ENCODE measurements at places on chromosomes 1 and 21.
A peak's percentile ranks its signal among the peaks of the same experiment; 100 is the strongest.

GRCh38 chr1:218760601-218761570 is 412.8 kb upstream of the LYPLAL1 start:
- no peak for DNase-seq

- no peak for DNase-seq
Observed at GRCh38 chr1:152806576-152806975, at the start of gene LCE1C. Gene LCE1C, minus strand, starts transcription at chr1:152806651. Its CDS starts 1,173 bp downstream, at chr1:152805478.

DNA sequence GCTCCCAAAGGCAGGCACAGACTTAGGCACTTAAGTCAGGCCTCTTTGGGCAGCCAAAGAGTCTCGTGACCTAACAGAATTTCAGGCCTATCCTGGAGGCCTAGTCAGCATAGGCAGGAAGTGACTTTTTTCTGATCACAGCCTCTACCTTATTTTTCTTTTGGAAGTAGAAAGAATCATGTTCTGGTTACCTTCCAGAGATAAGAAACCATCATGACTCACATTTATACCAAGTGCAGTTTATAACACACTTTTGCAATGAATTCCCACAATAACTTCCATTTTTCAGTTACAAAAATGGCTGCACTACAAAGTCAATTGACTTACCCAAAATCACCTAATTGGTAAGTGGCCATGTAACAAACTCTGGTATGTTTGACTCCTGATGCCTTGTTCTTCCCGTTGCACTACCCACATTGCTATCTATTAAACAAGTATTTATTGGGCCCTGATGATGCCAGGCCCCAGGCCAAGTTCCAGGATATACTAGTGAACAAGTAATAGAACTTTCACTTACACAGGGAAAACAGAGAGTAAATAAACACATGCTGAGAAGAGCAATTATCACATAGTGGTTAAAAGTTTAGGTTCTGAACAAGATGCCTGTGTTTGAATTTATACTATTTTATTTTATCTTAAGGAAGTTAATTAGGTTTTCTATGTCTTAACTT is 74.3 kb downstream of the SH3GLB1 start:
- no peak for DNase-seq

GRCh38 chr21:15010645-15011044 is 54.2 kb downstream of the NRIP1 start:
- no peak for DNase-seq

DNA sequence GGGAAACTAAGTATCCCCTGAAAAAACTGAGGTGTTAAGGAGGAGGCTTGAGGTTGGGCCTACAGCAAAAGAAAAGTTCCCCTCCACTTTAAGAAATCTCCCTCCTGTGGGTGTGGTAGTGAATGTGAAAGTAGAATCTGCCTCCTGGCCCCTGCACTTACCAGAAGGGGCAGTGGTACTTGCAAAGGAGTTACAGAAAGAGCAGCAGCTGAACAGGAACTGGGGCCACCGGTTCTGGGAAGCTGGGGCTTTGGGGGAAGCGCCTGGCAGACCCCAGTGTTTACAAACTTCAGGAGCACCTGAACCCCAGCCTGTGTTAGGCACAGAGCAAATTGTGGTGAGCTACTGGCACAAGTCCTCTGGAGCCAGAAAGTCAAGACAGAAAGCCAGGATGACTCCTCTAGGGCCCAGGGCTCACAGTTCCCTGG is 250.2 kb upstream of the FGGY start:
- no peak for DNase-seq

GRCh38 chr1:175154629-175155472 is 37.7 kb downstream of the KIAA0040 start:
- peak; percentile 19 for DNase-seq

DNA sequence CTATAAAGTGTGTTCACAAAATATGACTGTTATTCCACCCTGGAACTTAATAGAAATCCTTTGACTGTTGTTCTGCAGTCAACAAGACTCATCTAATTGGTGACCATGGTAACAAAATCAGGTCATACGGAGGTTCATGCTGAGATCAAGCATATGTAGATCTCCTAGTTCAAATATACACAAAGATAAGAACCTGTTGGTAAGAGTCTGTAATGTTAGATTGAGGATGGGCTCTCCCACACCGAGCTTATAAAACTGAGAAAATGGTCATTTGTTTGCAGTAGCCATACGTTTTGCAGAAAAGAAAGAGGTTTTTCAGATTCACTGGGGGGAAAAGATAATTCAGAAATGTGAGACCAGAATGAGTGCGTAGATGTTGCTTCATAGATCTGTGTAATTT is 468.1 kb downstream of the RPS6KC1 start:
- no peak for DNase-seq

GRCh38 chr1:29682919-29683295 is 446.6 kb downstream of the PTPRU start:
- DNase-seq: no peak

GRCh38 chr1:156383023-156383422 is 14.0 kb downstream of the RHBG start:
- DNase-seq: peak; percentile 15

GRCh38 chr1:20211511-20211931 is 25.2 kb upstream of the PLA2G2C start:
- no peak for DNase-seq
